ENCODE measurements at places on chromosomes 11 and 22. TPM values are rescaled to one million over a fixed set of nuclear protein-coding genes. Genes with fewer than 3 reads are reported as not detected.

ARHGEF12 gene
- total RNA-seq, result 96.5 TPM

SMC1B gene
- total RNA-seq, result 8.2 TPM

SLC15A3 gene
- 3.3 TPM for total RNA-seq

DNA sequence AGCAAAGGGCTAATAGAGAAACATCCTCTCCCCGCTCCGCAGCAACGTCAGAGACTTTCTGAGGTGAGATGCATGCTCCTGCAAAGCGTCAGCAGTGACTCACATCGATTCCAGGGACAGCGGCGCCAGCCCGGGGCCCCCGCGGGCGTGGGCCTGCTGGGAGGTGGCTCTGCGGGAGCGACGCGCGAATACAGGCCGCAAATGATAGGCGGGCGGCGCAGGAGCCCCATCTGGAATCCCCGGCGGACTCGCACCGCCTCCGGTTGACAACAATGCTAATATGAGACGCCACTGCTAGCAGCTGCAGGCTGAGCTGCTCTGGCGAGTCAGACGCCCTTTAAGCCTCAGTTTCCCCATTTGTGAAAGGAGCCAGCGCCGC, 557 bp downstream of the RANGAP1 start:
- peak overlapping the region; percentile 83 for H3K27ac ChIP-seq
- H3K36me3 ChIP-seq, result no peaks in the 10 kb centered on the region
- DNase-seq, result peak; percentile 20
- peak overlapping the region; percentile 87 for H3K4me3 ChIP-seq
